Glutamatergic neuron (in vitro differentiated cells): ENCODE measurements at places on chromosomes 5 and 9. TPM values are rescaled to one million over a fixed set of nuclear protein-coding genes. Genes with fewer than 3 reads are reported as not detected.

Gene ZDHHC11
- total RNA-seq = 73.0 TPM

Gene THBS4
- total RNA-seq = 41.1 TPM

Gene FBP2
- total RNA-seq = not detected

Gene PCA3
- total RNA-seq = not detected

Gene C8G
- 14.5 TPM for total RNA-seq

Gene OR13F1
- total RNA-seq = not detected

DNA sequence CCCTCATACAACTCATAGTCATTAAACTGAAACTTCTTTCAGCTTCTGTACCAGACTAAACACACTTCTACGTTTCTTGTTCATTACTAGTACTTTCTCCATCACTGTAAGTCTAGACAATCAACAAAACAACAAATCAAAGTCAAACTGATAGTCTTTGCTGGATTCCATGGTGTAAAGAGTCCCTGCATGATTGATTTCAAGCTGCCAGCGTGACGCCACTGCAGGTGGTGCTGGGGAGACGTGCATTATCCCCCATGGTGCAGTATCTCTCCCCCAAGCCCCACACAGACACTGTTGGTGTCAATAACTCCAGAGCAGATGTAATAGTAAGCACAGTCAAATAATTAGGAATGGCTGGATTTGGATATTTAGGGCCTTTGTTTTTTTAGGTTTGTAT is 10.7 kb upstream of the SLC2A8 start:
- H3K4me3 ChIP-seq = no peak overlapping the region
- H3K27ac ChIP-seq = no peak overlapping the region
- DNase-seq = no peak
- H3K27me3 ChIP-seq = peaks cover 2% of the 10 kb centered on the region
- H3K4me1 ChIP-seq = peaks cover 10% of the 10 kb centered on the region

GRCh38 chr5:81898403-81898802 is 73.4 kb upstream of the ATG10 start:
- H3K36me3 ChIP-seq = no peaks in the 10 kb centered on the region
- H3K4me1 ChIP-seq = no peaks in the 10 kb centered on the region
- no peak overlapping the region for H3K4me3 ChIP-seq
- H3K27ac ChIP-seq = no peak overlapping the region
- H3K27me3 ChIP-seq = peaks cover 5% of the 10 kb centered on the region
- DNase-seq = no peak

DNA sequence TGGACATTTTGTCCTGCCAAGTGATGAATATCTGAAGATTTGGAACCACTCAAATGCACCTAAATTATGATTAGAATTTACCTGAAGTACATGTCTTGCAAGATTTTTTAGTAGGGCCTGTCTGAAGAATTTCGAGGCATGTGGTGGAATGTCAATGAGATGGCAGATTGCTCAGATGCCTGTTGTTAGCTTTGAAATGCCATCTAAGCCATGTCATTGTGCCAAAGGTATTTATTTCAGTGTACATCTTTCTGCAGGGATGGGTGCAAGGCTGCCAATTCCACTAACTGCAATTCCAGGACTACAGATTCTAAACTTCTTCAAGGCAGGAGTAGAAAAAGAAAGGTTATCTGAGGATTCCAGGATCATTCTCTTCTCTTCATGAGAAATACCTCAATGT is 9.1 kb upstream of the GNAQ start:
- H3K4me3 ChIP-seq = no peak overlapping the region
- H3K27me3 ChIP-seq = no peaks in the 10 kb centered on the region

DNA sequence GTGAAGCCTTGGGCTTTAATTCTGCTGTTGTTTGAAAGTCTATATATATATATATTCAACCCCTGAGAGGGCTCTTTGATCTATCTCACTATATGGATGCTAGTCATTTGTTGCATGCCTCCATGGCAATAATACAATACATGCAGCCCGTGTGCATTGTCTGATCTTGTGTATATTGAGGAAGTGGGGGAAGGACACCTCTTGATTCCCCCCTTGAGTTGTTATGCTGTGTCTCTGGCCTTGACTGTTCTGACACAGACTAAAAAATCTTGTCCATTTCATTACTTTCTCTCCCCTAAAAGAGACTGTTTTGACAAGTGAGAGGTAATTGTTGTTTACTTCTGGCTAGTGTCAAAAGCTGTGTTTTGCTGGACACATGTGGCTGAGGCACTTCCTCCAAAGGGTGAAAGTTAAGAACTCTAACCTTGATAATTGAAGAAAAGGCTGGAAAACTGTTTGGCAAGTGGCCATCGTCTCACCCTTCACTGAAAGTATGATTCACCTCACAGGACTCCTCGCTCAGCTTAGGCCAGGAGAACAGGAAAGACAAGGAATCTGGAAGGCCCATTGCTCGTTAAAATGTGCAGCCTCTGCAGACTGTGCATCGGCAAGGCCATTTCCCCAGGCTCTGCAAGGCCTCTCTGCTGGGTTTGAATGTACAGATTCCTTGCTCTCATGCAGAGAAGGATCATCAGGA is 304.0 kb downstream of the PRELID2 start:
- H3K27me3 ChIP-seq = no peaks in the 10 kb centered on the region
- no peak overlapping the region for H3K4me3 ChIP-seq
- no peaks in the 10 kb centered on the region for H3K4me1 ChIP-seq

- peaks cover 26% of the 10 kb centered on the region for H3K4me1 ChIP-seq
- peaks cover 6% of the 10 kb centered on the region for H3K36me3 ChIP-seq
- no peak for DNase-seq
- no peak overlapping the region for H3K27ac ChIP-seq
- no peak overlapping the region for H3K4me3 ChIP-seq
These were observed 81.6 kb downstream of the RAI14 start for GRCh38 chr5:34737731-34738130.

- no peak overlapping the region for H3K4me3 ChIP-seq
- no peak for DNase-seq
- H3K36me3 ChIP-seq = no peaks in the 10 kb centered on the region
- peaks cover 1% of the 10 kb centered on the region for H3K27me3 ChIP-seq
- peaks cover 3% of the 10 kb centered on the region for H3K4me1 ChIP-seq
These were observed 142.7 kb downstream of the MLLT3 start for GRCh38 chr9:20479419-20480155.

- H3K27me3 ChIP-seq = no peaks in the 10 kb centered on the region
- H3K36me3 ChIP-seq = no peaks in the 10 kb centered on the region
- no peaks in the 10 kb centered on the region for H3K4me1 ChIP-seq
- H3K27ac ChIP-seq = no peak overlapping the region
These were observed 458.8 kb upstream of the ZNF462 start for GRCh38 chr9:106404137-106404536.

DNA sequence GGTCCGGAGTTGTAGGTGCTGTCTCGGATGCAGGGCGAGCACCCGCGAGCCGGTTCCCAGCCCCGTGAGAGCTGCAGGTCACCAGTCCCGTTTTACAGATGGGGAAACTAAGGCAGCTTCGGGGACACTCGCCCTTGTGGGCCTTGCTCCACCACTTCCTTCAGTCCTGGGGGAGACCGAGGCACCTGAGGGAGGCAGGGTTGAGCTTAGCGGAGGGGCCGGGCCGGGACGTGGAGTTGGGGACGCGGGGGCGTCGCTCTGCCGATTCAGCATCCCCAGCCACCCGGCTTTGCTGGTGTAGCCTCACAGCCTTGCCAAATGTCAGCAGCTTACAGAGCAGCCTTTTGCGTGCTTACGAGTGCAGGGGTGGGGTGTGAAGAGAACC is 530 bp downstream of the BBLN start:
- H3K27ac ChIP-seq = peak overlapping the region; percentile 72
- H3K4me1 ChIP-seq = no peaks in the 10 kb centered on the region
- peak overlapping the region; percentile 82 for H3K4me3 ChIP-seq
- peaks cover 5% of the 10 kb centered on the region for H3K27me3 ChIP-seq
- peaks cover 6% of the 10 kb centered on the region for H3K36me3 ChIP-seq
- no peak for DNase-seq

GRCh38 chr9:88809355-88810161 is 181.7 kb upstream of the S1PR3 start:
- no peaks in the 10 kb centered on the region for H3K4me1 ChIP-seq
- no peak for DNase-seq
- no peaks in the 10 kb centered on the region for H3K27me3 ChIP-seq
- H3K4me3 ChIP-seq = no peak overlapping the region

- H3K36me3 ChIP-seq = no peaks in the 10 kb centered on the region
- H3K4me3 ChIP-seq = no peak overlapping the region
- no peak for DNase-seq
- H3K4me1 ChIP-seq = peaks cover 6% of the 10 kb centered on the region
These were observed 36.7 kb downstream of the ANKH start for GRCh38 chr5:14834584-14835550.

- H3K4me3 ChIP-seq = no peak overlapping the region
- DNase-seq = no peak
- H3K36me3 ChIP-seq = no peaks in the 10 kb centered on the region
- no peaks in the 10 kb centered on the region for H3K27me3 ChIP-seq
These were observed 97.4 kb upstream of the TRPM3 start for GRCh38 chr9:71218774-71219173.

- H3K27me3 ChIP-seq = no peaks in the 10 kb centered on the region
- H3K27ac ChIP-seq = no peak overlapping the region
- peaks cover 11% of the 10 kb centered on the region for H3K4me1 ChIP-seq
- H3K36me3 ChIP-seq = peaks cover 4% of the 10 kb centered on the region
These were observed 58.2 kb downstream of the ZNF618 start for GRCh38 chr9:113934167-113934828.

DNA sequence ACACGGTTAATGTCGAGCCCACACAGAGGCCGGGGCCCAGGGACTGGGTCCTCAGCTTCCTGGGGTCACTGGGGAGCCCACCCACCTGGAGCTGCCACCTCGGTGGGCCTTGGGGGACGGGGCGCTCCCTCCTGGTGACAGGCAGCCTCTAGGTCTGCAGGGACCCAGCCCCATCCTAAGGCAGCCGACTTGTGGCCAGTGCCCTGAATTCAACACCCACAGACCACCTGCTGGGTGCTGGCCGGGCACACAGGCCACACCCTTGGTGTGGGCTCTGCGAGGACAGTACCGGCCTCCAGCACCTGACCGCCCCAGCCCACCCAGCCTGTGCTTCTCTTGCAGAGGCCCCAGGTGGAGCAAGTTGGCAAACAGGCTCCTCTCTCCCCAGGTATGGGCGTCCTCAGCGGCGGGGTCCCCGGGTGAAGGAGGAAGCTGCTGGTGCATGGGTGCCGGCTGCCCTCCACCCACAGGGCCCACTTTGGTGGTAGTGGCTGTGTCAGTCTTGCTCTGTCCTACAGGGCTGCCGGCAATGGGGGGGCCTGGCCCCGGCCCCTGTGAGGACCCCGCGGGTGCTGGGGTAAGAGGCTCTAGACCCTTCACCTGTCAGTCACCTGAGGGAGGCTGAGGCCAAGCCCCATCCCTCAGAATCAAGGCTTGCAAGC is 8.3 kb downstream of the ENTPD8 start:
- H3K4me1 ChIP-seq = no peaks in the 10 kb centered on the region
- H3K27me3 ChIP-seq = no peaks in the 10 kb centered on the region
- no peak overlapping the region for H3K27ac ChIP-seq
- H3K36me3 ChIP-seq = no peaks in the 10 kb centered on the region
- no peak overlapping the region for H3K4me3 ChIP-seq

- peak; percentile 92 for DNase-seq
- H3K36me3 ChIP-seq = no peaks in the 10 kb centered on the region
- H3K4me3 ChIP-seq = peak overlapping the region; percentile 85
- H3K27me3 ChIP-seq = peaks cover 11% of the 10 kb centered on the region
- peaks cover 26% of the 10 kb centered on the region for H3K4me1 ChIP-seq
These were observed 3.8 kb downstream of the IER5L start for GRCh38 chr9:129174102-129174723.

DNA sequence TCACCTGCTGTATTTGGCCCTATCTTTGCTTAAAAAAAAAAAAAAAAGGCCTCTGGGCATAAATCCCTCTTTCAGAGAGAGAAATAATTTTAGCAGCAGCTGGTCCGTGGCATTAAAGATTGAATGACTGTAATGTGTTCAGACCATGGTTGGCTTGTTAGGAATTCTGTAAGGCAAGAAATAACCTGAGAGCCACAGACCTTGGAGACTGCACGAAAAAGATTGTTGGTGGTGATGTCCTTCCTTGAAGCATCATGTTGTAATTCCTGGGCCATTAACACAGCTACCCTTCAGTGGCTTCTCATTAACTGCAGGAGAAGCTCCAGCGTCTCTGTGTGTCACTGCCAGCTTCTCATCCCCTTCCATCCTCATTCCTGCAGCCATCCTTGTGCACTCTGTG is 79.0 kb downstream of the SGCD start:
- no peaks in the 10 kb centered on the region for H3K27me3 ChIP-seq
- peaks cover 9% of the 10 kb centered on the region for H3K4me1 ChIP-seq
- H3K27ac ChIP-seq = no peak overlapping the region
- H3K4me3 ChIP-seq = no peak overlapping the region
- DNase-seq = no peak

GRCh38 chr9:35679766-35680330 is 6.1 kb downstream of the CA9 start:
- no peaks in the 10 kb centered on the region for H3K36me3 ChIP-seq
- H3K27me3 ChIP-seq = peaks cover 10% of the 10 kb centered on the region
- no peak overlapping the region for H3K4me3 ChIP-seq
- H3K4me1 ChIP-seq = peaks cover 7% of the 10 kb centered on the region
- no peak for DNase-seq
- no peak overlapping the region for H3K27ac ChIP-seq

DNA sequence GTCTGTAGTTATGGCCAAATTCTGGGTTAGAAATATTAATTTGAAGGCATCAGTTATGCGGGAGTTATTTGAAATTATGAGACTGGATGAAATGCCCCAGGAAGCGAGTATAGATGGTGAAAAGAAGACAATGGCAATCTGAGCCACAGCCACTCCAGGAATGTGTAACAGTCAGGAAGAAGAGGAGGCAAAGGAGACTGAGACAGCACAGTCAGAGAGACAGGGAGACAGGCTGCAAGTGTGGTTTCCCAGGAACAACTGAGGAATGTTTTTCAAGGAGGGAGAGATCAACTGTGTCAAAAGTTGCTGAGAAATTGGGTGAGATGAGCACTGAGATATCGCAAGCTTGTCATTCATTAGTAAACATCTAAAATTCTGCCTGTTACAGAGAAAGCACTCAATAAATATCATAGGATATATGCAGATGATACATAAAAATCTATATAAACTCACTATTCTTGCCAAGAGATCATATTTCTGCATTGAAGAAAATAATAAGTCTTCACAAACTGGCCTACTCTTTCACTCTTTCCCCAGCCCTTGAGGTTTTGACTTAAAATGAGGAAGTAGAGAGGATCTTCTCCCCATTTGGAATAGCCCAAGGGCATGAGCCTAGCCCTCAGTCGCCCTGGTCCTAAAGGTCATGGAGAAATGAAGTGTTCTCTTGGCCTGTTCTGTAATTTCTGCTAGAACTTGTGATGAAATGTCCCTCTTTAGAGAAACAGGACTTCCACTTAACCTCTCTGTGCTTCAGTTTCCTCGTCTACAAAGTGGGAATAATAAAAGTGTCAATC is 48.5 kb upstream of the RLN1 start:
- peaks cover 2% of the 10 kb centered on the region for H3K27me3 ChIP-seq
- no peak overlapping the region for H3K27ac ChIP-seq
- H3K36me3 ChIP-seq = no peaks in the 10 kb centered on the region
